ENCODE measurements at places on chromosomes 2 and 18.

GRCh38 chr18:35671966-35672603 is 90.5 kb downstream of the GALNT1 start:
- DNase-seq: no peak

DNA sequence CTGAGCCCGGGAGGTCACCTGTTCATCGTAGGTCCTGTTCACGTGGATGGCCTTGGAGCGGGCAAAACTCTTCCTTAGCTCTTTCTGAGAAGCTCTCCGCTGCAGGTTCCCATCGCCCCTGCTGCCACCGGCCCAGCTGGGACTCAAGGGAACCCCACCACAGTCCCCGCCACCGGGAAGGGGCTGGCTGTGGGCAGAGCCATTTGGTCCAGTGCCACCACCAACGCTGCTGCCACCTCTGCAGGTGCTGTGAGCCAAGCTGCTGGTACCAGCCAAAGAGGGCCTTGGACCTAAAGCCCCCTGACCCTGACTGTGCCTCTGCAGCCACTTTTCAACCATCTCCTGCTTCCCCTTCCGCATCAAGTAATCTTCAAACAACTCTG is 586 bp downstream of the PDE11A start:
- no peak for DNase-seq

DNA sequence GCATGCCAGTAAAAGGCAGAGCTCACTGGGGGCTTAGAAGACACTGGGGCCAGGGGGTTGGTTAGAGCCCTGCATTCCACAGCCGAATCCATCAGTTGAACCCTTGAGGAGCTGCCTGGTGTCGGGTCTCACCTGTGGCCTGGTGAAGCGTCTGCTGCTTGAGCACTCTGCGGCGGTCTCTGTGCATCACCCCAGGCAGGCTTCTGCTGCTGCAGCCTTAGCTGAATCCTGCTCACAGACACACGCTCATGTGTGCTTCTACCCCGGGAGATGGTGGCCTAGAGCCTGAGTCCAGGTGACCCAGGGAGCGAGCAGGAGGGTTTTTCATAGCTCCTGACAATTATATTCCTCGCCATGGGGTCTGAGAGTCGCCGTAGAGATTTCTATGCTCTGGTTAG is 192.1 kb downstream of the MGAT5 start:
- no peak for DNase-seq

DNA sequence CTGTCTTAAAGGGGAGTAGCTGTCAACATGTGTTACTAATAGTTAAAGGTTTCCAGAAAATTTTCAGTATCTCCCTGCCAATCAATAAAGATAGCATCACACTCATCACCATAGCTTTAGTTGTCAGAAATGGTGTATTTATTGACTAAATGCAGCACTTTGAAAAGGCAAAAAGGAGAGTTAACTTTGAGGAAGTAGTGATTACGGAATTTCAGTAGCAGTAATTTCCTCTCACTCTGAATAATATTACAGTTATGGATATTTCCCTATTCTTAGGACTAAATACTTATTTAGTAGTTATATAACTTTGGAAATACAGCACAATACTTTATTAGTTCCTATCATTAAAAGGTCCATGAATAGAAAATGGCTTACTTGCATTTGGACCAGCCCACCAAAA is 250.5 kb downstream of the CAMKMT start:
- no peak for DNase-seq

GRCh38 chr2:136342138-136342537 is 224.2 kb upstream of the CXCR4 start:
- DNase-seq: no peak

- no peak for DNase-seq
These were observed 54.4 kb upstream of the LGALSL start for GRCh38 chr2:64399521-64399920.

- DNase-seq: no peak
These were observed 82.9 kb downstream of the NUP35 start for GRCh38 chr2:183207110-183207509.

GRCh38 chr2:30491225-30491624 is 44.2 kb downstream of the LCLAT1 start:
- DNase-seq: no peak

GRCh38 chr2:208249296-208249695 is 5.6 kb downstream of the IDH1 start:
- DNase-seq: no peak
